CD4-positive, alpha-beta T cell treated with Interleukin-12 subunit alpha and Interleukin-12 subunit beta, for 1 hour (primary cell): ENCODE measurements at places on chromosomes 13 and 19.
A peak's percentile ranks its signal among the peaks of the same experiment; 100 is the strongest.

DNA sequence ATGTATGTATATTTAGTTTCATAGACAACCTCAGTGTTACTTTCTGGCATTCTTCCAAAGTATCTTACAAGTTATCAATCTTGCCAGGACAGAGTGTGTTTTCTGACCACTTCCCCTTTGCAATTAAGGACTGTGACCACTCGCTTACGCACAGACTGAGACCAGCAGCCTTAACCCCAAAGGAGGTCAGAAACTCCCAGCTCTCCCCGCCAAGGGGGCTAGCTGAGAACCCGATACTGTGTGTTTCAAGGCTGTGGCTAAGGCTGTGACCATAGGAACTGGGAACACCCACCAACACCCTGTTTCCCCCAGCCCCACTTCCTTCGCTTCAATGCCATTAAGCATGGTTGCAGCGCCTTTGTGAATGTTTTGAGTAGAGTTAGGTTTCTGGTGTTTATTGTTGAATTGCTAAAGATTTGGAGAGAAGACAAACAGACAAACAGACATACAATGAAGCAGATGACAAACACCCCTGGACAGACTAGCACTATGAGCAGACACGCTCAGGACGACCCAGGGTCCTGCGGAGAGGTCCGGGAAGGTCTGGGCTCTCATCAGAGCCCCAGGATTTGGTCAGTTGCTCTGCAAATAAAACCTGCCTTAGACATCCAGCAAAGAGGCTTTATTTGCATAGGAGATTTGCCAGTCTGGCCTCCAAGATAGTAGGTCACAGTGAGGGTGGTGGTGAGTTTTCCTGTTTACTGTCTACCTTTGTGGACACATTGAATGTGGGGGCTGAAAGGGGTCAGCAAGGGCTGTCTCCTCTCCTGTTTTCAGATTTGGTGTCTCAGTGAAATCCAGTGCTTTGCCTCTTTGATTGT, 25.0 kb upstream of the TNFSF11 start:
- DNase-seq: peak; percentile 8

- no peak for DNase-seq
These were observed 1.6 kb downstream of the ARRDC2 start for GRCh38 chr19:18009412-18010066.

DNA sequence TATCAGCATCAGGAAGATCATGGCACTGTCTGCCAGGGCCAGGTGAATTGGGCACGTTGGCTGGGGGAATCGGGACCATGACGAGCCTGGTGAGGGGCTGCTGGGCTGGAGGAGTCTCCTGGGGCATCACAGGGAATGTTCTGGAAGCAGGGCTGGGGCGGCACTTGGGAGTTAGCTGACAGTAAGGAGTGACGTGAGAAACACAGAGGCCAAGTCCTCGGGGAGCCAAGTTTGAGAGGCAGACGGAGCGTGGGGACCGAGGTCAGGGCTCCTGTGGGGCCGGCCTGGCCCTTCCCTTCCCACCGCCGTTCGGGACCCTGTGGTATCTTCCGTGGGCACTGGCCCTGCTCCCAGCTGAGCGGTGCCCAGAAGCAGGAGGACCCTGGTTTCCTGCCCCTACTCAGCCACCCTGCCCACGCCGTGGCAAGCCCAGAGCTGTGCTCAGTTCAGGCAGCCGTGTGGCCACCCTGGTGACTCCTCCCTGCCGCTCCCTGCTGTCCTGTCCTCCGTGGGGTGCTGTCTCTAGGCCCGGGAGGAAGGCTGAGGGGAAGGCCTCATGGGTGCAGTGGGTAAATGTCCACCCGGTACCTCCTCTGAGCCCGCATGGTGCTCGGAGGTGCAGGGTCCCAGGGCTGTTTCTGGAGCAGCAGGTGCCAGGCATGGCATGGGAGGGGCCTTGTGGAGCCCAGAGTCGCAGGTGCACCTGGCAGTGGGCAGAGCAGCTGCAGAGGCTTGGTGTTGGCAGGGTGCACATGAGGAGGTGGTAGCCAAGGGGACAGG, 25.2 kb downstream of the CRTC1 start:
- no peak for DNase-seq

DNA sequence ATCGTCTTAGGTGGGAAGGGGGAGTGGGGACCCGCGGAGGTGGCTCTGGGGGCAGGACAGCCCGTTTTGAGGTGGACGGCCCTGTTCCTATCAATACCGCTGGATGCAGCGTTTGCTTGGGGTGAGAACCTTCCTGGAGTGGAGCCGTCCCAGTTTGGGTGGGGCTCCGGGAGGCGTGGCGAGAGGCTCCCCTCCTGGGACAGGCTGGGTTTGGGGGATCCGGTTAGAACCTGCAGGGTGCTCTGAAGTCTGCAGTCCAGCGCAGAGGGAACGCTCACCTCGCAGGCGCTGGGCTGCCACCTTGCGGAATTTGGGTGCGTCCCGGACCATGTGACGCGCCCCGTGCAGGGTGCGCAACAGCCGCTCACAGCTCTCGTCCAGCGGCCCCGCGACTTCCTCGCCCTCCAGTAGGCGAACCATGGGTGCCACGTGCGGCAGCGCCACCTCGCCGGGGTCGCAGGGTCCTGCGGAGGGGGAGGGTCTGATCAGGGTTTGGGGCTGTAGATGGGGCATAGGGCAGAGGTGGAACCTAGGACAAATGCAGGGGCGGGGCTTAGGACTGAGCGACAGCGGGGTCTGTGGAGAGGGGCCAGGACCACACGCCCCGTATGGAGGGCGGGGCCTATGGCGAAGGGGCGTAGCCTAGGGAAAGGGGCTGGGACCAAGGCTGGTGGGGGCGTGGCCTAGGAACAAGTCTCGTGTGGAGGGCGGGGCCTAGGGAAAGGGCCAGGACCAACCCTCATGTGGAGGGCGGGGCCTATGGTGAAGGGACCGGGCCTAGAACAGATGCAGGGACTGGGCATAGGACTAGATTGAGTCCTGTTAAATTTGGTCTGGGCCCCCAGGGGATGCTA, 13.8 kb downstream of the SH2D3A start:
- DNase-seq: peak; percentile 84

DNA sequence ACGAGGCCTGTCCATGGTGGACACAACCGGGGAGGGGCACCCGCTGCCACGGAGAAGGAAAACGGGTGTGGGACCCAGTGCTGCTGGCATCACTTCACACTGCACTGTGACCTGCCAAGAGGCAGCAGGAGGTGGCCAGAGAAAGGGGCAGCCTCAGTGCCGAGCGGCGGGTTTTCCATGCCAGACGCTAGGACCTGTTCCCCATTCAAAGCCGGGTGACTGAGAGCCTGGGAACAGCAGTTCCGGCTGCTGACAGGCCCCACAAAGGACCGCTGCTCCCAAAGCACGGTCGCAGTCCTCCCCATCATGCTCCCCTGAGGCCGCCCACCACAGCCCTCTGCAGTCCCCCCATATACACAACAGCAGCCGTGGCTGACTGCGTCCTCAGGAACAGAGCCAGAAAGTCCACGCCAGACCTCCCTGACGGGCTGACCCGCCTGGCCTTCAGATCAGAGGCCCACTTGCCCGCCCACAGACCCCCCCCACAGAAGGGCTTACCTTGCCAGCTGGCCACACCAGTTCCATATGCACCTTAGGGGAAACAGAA, 5.4 kb downstream of the AKAP8 start:
- DNase-seq: no peak

DNA sequence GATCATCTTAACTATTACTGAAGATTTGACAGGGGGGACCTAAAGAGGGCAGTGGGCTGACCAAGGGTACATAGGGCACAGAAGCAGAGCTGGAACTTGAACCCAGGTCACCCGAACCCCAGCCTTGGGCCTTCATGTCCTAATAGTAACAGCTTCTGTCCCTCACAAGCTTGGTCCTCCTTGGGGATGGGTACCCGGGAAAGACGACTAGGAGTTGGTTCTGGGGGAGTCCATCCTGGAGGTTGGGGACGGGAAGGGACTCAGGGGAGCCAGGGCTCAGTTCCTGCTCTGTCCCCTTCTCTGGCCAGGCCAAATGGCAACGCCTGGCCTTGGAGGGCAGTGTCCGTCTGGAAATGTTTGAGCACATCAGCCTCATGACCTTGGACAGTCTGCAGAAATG, 39.6 kb upstream of the CYP4F8 start:
- no peak for DNase-seq

GRCh38 chr19:46288896-46289588, 7.8 kb upstream of the HIF3A start:
- no peak for DNase-seq

DNA sequence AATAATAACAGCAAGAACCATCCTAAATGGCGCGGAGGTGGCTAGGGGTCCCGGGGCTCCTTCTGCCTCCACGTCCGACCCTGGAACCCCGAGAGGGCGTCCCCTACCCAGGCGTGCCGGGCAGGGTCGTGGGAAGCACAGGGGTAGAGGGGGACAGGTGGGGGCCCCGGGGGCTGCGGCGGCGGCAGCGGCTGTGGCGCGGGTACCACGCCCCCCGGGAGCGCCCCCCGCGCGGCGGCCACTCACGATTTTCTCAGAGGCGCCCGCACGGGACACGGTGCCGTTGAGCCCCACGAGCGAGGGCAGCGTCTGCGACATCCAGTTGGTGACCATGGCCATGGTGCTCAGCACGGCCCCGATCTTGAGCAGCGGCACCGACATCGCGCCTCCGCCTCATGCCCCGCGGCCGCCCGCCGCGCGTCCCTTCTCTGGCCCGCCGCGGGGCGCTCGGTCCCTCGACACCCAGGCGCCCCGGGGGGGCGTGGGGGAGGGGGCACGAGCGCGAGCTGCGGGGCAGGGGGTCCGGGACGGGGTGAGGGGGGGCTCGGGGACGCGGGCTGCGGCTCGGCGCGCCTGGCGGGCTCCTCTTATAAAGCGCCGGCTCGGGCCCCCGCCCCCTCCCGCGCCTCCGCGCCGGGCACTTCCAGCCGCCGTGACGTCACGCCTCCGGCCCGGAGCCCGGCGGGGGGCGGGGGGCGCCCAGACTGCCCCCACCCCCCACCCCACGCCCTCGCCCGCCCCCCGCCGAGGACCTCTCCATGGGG, 22.9 kb downstream of the OLFM2 start:
- DNase-seq: no peak

DNA sequence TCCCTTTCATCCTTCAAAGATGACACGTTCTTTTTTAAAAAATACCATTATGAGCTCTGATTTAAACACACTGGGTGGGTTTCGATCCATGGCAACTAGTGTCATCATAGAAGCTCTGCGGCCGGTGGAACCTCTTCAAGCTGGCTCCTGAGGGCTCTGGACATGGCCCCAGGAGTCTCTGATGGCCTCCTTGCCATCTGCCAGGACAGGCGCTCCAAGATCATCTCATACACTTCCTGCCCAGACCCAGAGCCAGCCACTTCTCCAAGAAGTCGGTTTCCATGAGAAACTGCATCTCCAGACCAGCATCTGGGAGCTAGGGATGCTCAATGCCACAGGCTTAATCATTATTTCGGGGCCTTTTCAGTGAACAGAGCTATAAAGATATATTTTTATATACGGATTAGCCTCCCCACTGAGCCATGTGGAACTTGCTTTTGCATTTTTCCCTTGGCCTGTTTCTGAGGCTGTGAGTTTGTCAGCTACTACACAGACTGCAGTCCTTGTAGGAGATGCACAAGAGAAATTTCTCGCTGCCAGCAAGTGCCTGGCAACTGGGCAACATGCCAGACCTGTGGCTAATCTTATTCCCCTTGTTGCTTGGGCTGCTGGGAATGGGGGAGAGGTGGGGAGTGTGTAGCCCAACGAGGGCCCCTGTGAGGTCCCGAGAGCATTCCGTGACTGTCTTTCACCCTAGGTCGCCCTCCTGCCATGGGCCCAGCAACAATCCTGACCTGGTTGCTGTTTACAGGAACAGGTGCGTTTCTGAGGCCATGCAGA, 15.9 kb downstream of the SUGP1 start:
- no peak for DNase-seq

- no peak for DNase-seq
These were observed 280.5 kb upstream of the TSHZ3 start for GRCh38 chr19:31629579-31630363.

GRCh38 chr13:107736731-107737130, 478.6 kb downstream of the LIG4 start:
- DNase-seq: no peak

- DNase-seq: no peak
These were observed 181.8 kb downstream of the KATNAL1 start for GRCh38 chr13:30125422-30126073.

DNA sequence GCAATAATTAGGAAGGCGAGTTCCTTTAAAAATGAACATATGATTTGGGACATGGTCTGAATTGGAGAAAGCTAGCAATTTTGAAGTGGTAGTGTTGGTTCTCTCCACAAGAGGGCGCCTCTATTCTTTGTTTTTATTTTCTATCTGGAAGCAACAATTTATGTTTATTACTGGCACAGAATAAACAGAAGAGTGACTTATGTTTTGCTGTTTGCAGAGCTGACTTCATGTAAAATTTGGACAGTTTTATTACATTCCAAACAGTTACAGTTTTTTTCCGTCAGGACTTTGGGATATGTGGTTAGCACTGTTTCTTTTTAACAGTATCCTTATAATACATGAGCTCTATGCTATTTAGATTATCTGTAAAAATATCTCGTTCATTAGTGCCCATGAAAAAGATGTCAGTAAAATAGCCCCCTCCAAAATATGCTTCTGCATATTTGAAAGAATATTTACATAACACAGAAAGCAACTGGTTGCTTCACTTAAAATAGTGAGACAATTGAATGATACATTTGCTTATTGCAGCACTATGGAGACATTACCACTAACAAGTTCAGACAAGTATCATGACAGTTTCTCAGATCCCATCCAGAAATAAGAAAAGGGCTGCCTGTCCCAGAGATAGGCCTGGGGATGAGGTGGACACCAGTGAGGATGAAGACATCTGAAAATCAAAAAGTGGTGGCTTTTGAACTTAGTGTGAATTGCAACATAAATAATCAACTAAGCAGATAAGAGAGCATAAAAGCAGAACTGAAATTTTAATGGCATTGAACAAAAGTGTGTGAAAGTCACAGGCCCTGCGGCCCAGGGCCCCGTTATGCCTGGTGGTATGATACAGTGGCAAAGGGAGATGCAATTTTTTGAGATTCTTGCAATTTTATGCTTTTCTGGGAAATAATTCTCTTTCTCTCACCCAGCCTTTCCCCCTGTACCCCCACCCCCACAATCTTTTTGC, 32.3 kb upstream of the FGF9 start:
- peak; percentile 60 for DNase-seq

DNA sequence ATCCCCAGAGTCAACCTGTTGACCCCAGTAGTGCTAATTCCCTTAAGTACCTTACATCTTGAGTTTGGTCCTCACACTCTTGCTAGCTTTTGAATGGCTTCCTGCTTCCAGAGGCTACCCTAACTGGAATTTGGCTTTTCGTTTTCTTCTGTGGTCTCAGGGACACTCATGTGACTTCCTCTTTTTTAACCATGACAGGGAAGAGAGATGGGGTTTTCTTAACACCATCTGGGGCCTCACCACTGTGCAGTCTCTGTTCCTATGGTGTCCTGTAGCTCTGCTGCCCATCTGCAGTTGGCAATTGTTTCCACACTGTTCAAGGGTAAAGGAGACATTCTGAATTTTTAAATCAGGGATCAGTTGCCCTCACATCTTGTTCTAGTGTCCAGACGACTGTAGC, 66.7 kb downstream of the SLC10A2 start:
- DNase-seq: no peak

GRCh38 chr19:848386-848921, 3.6 kb upstream of the ELANE start:
- DNase-seq: no peak
